Spinal cord (tissue), 10 donors: ENCODE measurements at places on chromosomes 2 and 18. TPM values are rescaled to one million over a fixed set of nuclear protein-coding genes. Genes with fewer than 3 reads are reported as not detected.

The SCN9A gene
- total RNA-seq: 18.6 TPM

DNA sequence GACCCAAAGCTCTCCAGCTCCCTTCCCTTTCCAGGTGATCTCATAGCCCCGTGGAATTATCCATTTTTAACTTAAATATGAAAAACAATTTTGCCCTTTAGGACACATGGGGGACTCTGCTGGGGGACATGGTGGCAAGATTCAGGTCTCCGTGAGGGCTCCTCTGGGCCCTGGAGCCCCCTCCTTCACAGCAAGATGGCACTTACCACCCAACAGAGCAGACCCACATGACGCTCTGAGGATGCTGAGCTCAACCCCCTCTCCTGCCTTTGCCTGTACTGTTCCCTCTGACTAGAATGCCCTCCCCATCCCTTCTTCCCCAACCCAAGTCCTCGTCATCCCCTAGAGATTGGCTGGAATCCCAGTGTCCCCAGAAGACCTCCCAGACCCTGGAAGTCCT is 17.2 kb downstream of the TEX51 start:
- no peak for DNase-seq

- DNase-seq: no peak
Observed at GRCh38 chr2:120958623-120959366, 223.1 kb downstream of the GLI2 start.

The ACVR1C gene
- 1.9 TPM for total RNA-seq

DNA sequence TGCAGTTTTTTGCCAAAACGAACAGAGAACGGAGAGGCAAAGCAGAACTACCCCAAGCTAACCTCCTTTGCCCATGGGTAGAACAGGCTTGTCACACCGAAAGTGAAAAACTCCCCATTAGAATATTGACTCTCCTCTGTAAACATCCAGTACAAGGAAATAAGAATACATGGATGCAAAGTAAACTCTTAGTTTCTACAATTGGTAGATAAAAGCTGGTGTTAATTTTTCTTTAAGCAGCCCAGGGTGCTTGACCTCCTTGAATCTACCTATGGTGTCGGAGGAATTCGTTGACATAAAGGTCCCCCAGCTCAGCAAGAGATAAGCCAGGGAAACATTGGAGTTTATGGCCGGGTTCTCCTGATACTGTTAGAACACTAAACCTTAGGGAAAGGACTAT is 48.4 kb upstream of the DSG1 start:
- DNase-seq: no peak

DNA sequence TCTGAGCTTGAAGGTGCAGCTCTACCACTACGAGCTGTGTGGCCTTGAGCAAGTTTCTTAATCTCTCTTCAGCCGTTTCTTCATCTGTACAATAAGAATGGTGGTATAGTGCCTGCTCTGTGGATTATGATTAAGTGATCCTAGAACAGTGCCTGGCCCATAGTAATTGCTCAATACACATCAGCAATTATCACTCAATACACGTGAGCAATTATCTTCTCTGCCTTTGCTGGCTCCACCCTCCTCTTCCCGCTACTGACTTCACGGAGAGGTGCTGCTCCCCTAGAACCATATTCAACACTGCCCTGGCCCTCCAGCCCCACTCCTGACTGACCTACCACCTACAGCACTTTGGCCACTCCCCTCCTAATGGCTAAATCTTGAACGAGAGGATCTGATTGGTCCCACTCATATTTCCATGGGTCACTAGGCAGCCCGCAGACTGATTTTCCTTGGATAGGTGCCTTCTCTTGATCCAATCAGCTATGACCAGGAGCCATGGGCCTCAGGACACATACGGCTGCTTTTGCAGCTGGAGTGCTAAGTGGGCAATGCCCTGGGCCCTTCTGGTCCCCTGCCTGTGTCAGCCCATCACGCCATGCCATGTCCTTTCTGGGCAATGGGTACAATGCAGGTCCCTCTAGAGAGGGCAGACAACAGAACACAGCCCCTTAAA is 77.5 kb downstream of the STPG4 start:
- DNase-seq: no peak

The RFTN2 gene
- total RNA-seq: 81.9 TPM

DNA sequence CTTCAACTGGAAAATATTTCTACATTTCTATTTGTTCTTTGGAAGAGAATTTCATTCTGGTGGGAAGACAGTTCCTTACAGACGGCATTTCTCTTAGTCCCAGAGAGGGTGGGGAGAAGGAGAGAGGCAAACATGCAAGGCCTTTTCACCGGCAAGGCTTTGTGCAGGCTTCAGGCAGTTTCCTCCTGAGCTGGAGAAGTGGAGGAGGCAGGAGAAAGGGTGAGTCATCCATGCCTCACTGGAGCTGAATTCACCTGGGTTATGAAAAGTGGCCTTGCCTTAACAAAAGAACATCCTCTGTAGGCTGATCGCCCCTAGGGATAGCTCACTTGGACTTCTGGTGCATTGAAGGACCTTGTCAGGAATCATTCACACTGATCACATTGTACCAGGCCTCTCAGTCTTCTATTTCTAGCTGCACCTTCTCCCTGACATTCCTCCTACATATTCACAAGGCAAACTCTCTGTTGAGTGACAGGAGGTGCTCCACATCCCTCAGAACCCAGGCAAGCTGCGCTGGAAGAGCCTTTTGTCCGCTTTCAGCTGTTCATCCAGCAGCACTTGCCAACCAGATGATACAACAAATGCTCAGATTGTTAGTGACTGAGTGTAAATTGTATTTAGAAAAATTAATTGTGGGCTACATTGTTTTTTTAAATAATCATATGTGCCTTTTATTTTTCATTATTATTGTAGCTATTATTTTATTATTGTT is 796.1 kb downstream of the DCDC2C start:
- no peak for DNase-seq

GRCh38 chr2:23360571-23361125 is 24.3 kb upstream of the KLHL29 start:
- no peak for DNase-seq

The ASTL gene
- not detected for total RNA-seq

The QPCT gene
- total RNA-seq: 10.4 TPM

- DNase-seq: no peak
Observed at GRCh38 chr2:21683838-21684237, 560.1 kb downstream of the TDRD15 start.

The FECH gene
- 43.6 TPM for total RNA-seq

- peak; percentile 79 for DNase-seq
Observed at GRCh38 chr2:208556983-208557484, 150.4 kb downstream of the PTH2R start.

GRCh38 chr2:179437430-179437829 is 172.8 kb upstream of the SESTD1 start:
- no peak for DNase-seq

The ICOS gene
- total RNA-seq: 0.20 TPM

GRCh38 chr2:221042926-221043325 is 529.2 kb downstream of the EPHA4 start:
- no peak for DNase-seq
